Activated CD8-positive, alpha-beta T cell treated with anti-CD3 and anti-CD28 coated beads for 36 hours (primary cell): ENCODE measurements at places on chromosomes 1 and 21.

GRCh38 chr1:208756339-208756981 is 512.3 kb upstream of the PLXNA2 start:
- no peak for DNase-seq

GRCh38 chr21:16169102-16169511 is 439.3 kb downstream of the USP25 start:
- DNase-seq = no peak

DNA sequence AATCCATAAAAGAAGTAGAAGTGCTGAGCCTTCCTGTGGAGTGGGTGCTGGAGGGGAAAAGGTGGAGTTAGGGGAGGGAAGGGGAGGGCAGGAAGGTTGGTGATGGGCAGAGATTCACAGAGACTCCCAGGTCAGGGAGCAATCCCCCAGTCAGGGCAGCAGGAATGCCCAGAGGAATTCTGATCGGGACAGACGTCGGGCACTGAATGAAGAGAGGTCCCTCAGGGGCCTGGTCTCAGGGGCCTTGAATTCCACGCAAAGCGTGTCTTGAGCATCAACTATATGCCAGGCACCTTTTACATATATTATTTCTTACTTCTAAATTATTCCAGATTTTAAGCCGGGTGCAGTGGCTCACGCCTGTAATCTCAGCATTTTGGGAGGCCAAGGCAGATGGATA is 7.2 kb upstream of the PADI1 start:
- DNase-seq = no peak

DNA sequence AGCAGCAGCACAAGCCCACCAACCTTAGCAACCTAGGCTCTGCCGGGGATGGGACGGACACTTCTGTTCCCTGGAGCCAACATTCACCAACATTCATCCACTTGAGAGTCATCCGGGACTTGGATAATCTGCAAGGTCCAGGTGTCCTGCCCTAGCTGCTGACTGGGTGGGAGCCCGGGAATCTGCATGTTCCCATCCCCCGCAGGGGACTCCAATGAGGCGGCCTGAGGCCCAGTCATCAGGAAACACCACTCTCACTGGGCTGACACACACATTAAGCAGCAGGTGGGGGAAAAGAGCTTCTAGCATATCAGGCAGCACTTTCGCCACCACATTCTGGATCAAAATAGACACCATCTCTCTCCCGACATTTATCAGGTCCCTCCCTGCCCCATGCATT is 38.4 kb upstream of the CCSAP start:
- DNase-seq = no peak

- no peak for DNase-seq
Measured at GRCh38 chr1:96538883-96539282, 182.7 kb upstream of the PTBP2 start.

- DNase-seq = no peak
Measured at GRCh38 chr1:25779388-25779787, 20.6 kb upstream of the SELENON start.

DNA sequence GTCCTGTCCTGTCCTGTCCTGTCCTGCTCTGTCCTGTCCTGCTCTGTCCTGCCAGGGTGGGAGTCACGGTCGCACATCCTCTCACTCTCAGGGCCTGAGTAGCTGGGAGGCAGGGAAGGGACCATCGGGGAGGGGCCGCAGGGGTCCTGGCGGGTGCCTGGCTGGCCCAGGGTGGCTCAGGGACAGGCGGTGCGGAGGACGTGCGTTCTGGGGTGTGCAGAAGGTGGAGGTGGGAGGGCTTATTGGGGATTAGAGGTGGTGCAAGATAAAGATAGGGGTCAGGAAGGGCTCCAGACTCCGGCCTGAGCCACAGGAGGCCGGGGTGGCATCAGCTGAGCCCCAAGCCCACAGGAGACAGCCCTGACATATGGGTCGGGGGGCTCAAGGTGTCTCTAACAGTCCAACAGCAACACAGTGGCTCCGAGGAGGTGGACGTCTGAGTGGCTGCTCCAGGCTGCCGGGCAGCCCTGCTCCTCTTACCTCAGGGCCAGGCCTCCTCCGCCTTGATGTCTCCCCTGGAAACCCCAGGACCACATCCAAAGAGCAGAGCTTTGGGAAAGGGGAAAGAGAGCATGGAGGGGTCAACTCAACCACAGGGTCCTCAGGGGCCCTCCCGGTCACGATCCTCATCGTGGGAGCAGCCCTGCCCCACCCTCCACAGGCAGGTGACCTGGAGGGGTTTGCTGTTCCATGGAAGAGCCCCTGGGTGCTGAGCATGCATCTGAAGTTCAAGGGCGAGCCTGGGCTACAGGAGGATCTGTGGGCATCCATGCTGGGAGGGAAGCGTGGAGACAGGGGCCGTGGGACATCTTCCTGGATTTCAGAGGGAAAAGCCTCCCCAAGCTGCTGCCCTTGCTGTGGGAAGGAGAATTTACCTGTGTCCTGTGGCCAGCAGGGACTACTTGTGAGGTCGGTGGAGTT is 39.6 kb upstream of the ADARB1 start:
- DNase-seq = no peak

- no peak for DNase-seq
Measured at GRCh38 chr1:223709598-223709997, 2.7 kb upstream of the CAPN2 start.

GRCh38 chr1:206636671-206637070 is 1.3 kb downstream of the DYRK3 start:
- DNase-seq = no peak

DNA sequence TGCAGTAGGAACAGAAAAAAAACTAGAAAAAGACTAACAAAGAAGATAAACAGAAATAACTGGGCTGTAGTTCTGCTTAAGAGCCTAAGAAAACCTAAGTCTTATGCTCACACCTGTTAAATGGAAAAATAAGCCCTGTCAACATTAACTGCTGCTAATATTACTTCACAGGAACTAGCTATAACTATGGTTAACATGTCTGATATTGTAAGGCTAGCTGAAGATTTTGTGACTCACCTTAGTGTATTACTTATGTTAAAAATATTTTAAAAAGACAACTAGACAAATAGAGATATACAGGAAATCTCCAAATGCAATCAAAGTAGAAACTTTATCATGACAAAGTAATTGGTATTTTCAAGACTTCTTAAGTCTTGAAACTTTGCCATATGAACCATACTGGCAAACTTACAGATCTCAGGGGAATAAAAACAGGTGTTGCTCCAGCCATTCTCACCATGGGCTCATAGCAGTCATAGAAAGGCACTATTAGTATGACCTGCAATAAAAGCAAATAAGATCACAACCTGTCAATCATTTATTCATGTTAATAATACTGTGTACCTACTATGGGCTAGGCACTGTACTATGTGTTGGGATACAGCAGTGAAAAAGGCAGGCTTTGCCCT is 30.7 kb downstream of the KYAT3 start:
- no peak for DNase-seq

DNA sequence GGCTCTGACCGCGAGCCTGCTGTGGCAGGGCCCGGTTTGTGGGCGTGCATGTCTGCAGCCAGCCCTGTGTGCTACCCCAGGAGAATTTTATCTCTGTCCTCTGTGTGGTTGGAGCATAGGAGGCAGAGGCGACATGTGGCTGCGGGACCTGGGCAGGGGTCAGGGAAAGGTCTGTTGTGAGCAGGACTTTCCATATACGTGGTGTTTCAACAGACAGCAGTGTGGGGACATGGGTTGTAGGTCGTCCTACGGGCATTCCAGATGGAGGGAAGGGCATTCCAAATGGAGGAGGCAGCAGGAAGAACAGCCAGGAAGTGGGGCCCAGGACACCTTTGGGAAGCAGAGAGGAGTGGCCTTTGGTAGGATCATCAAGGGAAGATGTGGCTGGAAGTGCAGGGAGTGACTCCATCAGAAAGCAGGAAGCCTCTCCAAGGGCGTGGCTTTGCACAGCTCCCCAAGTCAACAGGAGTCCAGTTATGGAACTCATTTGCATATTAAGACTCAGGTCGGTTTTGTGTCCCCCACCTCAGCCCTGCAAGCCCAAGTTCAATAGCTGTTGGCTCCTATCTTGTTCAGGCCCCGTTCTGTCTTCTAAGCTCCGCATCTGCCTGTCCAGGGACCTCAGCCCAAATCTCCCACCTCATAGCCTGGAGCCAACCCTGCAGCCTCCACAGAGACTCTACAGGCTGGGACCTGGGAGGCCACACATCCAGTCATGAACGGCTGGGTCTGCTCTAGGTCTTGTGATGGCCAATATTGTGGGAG is 309.1 kb downstream of the MATN1 start:
- DNase-seq = no peak

GRCh38 chr1:58201492-58202106 is 344.9 kb downstream of the OMA1 start:
- DNase-seq = no peak

- DNase-seq = no peak
Measured at GRCh38 chr21:32545948-32546441, 39.3 kb downstream of the TCP10L start.

- no peak for DNase-seq
Measured at GRCh38 chr1:150487763-150488115, 520 bp downstream of the TARS2 start.
